ENCODE measurements at places on chromosomes 12 and 14.

GRCh38 chr12:83153177-83153576, 466.5 kb downstream of the TMTC2 start:
- DNase-seq, result no peak

GRCh38 chr12:8088574-8088973, 6.5 kb downstream of the NECAP1 start:
- DNase-seq, result no peak

DNA sequence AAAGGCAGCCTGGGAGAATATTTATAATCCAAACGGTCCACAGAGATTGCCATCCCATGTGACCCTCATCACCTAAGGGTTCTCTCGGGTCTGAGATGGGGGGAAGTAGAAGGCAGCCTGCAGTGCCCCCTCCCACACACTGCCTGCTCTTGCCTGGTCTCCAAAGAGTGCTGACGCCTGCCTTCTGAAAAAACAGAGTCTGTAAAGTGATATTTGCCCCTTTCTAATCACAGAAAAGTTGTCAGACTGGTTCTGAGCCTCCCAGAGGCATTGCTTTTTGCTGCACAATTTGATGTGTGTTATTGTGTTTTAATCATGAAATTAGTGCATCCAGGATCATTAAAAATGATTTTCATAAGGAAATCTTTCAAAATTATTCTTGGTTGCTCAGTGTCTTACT, 59.2 kb downstream of the TMEM30B start:
- no peak for DNase-seq

DNA sequence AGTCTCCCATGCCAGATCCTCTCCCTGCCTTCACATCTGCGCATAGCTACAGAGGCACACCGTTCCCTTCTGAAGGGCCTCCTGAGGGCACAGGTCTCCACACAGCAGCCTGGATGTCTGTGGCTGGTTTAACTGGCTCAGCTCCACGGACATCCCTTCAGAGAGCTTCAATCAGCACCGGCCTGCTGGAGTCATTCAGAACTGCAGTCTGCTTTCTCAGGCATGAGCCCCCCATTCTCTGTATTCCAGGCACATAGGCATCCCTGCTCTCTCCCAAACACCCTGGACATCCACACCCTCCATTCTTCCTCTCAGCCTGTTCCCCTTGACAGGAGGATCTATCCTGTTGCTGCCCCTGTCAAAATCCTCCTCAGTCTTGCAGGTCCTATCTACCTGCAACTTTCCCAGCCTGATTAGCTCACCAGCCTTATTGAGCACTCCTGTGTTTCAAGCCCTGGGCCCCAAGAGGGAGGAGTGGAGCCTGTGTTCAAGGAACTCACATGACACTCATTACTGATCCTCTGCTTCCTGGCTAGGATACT, 2.9 kb upstream of the DHRS2 start:
- DNase-seq, result no peak

- no peak for DNase-seq
Observed at GRCh38 chr12:83158613-83159207, 472.0 kb downstream of the TMTC2 start.

All from HCT116 (cell line).